ENCODE measurements at places on chromosomes 2 and 18. TPM values are rescaled to one million over a fixed set of nuclear protein-coding genes. Genes with fewer than 3 reads are reported as not detected.

CHRND gene
- not detected for total RNA-seq

GRCh38 chr2:186058614-186059013, 320.0 kb downstream of the FSIP2 start:
- no peak for DNase-seq

FRZB gene
- total RNA-seq = 1.4 TPM

GRCh38 chr18:6666012-6666685, 63.4 kb upstream of the ARHGAP28 start:
- no peak for DNase-seq

DNA sequence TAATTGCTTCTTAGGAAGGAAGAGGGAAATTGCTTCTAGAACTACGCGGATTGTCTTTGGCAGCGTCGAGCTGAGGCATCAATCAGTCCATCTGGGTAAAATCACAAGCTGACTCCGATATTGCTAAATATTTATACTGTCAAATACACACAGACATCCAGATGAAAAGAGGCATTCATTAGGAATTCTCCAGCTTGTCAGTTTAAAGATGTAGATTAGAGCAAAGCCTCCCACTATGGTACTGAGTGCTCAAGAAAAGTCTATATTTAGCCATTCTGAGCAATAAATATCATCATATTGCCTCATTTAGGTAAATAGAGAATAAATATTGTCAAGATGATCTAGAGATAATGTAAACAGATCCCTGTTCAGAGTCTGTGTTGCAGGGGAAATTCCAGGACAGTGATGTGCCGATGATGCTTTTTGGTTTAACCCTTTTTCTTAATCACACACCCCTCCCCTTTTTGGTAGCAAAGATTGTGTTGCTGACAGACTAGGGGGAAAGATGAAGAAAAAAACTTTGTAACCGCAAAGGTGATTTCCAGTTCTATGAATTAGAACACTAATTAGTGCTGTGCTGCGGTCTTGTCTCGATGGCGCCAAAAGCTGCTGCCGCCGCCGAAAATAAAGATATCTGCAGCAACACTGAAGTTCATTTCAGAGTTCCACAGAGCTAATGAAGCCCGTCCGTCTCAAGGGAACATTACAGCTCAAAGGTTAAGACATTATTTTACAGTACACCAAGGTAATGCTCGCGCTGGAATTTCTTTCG, 171.8 kb downstream of the PTGR3 start:
- DNase-seq = no peak

GRCh38 chr2:127611076-127611925, 34.7 kb upstream of the GPR17 start:
- no peak for DNase-seq

ANKRD23 gene
- 10.6 TPM for total RNA-seq

- DNase-seq = no peak
These were observed 40.8 kb upstream of the RPRM start for GRCh38 chr2:153519257-153519875.

COL3A1 gene
- 47.0 TPM for total RNA-seq

IL36RN gene
- not detected for total RNA-seq

MTLN gene
- 193 TPM for total RNA-seq

ZSWIM2 gene
- total RNA-seq = not detected

ZNF521 gene
- total RNA-seq = 24.5 TPM

DNA sequence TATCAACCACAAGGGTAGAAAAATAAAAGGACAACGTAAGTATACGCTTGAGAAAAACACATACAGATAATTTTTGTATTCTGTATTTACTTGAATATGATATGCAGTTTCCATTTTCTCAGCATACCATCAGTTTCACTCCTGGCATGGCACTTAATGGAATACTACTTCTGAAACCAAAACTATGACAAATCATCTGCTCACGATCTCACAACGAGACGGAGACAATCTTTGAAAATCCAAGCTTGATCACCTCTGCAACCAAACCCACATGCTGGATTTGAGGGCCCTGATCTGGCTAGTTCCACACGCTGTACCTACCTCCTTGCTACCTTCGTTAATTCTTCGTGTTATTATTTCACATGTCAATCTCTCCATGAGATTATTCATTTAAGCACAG, 387.6 kb downstream of the NBAS start:
- no peak for DNase-seq

RSAD2 gene
- 3.4 TPM for total RNA-seq

- no peak for DNase-seq
These were observed 1075.3 kb downstream of the LRP1B start for GRCh38 chr2:141055531-141055930.

GRCh38 chr2:24163601-24164000, 11.3 kb upstream of the FAM228A start:
- DNase-seq = no peak

DNA sequence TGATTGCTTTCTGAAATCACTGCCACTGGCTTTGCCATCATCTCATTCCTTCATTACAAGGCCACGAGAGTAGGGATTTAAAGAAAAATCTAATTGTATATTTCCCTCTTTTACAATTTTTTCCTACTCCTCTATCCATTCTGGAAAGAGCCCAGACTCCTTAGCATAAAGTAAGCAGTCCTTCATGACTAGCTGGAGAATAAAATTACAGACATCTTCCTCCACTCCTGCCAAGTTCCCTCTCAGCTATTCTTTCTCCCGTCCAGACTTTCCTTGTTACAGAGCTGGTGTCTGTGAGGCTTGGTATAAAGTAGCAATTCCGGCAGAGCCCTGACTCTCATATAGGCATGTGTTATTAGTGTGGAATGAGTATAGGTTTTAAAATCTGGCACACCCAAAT, 806.8 kb downstream of the PLCL1 start:
- no peak for DNase-seq

PPP1R1C gene
- 21.4 TPM for total RNA-seq

GRCh38 chr18:45997700-45998151, 30.6 kb upstream of the EPG5 start:
- no peak for DNase-seq

KCNG2 gene
- not detected for total RNA-seq

NTSR2 gene
- total RNA-seq = 0.19 TPM

DNA sequence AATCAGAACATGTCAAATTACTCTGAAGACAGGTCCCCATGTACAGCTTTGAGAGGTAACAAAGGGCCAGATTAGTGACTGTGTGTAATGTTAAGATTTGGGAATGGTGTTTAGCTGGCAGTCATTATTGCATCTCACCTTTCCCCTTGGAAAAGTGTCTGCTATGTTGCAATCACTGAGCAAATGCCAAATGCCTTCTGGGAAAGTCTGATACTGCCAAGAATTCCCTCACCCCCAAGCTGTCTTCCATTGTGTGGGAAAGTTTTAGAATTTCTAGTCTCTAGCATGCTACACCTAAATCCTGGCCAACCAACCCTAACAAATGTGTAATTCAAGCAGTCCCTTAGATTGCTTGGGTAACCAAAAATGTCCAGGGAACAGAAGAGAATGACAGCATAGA, 13.6 kb upstream of the PELI1 start:
- DNase-seq = no peak

KIAA2012 gene
- not detected for total RNA-seq

DNA sequence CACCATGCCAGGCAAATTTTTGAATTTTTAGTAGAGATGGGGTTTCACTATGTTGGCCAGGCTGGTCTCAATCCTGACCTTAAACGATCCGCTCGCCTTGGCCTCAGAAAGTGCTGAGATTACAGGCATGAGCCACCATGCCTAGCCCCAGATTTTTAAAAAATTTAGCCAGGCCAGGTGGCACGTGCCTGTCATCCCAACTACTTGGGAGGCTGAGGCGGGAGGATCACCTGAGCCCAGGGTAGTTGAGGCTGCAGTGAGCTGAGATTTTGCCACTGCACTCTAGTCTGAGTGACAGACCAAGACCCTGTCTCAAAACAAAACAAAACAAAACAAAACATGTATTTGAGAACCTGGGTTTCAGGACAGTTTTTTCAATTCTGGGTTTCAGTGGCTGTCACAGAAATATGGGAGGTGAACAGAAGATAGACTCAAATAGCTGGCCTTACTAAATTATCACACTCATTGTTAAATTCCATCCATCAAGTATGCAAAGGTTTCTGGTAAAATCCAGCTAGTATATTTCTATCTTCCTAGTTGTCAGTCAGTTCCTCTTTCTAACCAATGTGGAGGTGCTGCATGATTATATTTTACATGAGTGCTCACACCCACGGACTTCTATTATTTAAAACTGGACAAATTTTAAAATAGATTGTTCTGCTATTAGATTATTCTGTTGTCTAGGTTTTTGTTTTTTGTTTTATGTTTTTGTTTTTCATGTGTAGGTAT, 5.4 kb downstream of the ALPG start:
- no peak for DNase-seq

Measured in Right ventricle myocardium superior (tissue), 1 donor.